AG09309 (cell line): ENCODE measurements at places on chromosomes 3 and 15.

DNA sequence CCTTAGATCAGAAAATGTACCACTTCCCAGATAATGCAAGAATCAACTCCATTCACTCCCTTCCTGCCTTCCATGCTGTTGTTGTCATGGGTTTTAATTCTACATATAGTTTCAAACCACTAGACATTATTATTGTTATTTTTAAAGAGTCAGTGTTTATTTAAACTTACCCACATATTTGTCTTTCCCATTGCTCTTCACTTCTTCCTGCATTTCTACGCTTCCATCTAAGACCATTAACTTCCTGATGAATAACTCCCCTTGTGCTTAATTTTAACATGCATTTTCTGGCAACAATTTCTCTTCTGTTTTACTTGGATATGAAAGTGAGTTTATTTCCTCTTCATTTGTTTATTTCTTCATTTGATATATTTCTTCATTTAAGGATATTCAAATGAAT, 127.1 kb upstream of the FHIT start:
- no peak for DNase-seq

DNA sequence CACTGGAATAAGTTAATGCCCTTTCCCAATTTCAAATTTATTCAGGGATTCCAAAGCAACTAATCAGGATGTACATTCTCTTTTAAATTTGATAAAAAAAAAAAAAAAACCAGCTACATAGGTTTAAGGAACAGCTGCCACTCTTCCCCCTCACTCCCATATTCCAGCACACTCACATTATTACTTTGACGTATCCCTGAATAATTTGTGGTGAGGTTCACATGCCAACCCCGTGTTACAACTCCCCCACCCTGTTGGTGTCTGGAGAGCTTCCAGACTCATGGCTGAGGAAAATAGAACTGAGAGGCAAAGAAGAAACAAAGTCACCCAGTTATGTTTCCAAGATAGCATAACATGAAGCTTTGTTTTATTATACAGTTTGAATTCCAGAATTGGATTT, 300.5 kb upstream of the MME start:
- DNase-seq = peak; percentile 48

- no peak for DNase-seq
These were observed 2.3 kb upstream of the MED12L start for GRCh38 chr3:151082880-151083838.

- no peak for DNase-seq
These were observed 116.9 kb downstream of the GADL1 start for GRCh38 chr3:30777426-30778113.

DNA sequence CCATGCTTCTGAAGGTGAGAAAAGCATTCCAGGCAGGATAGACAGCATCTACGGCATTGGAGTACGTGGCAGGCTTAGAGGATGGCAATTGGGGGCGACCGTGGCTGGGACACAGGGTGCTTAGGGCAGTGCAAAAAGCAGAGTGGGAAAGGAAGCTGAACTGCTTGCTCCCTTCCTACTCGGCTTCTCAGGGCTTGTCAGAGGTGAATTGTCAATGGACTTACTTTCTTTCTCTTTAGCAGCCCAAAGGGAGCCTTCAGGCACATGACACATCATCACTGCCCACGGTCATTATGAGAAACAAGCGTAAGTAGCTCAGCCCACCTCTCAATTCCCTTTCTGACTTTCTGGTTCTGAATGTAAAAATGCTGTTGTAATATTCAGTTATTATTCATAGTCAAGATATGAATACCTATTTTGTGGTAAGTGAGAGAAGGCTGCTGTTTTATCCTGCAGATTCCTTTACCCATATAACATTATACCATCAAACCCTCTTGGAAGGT, 84.3 kb downstream of the KLHL25 start:
- no peak for DNase-seq

- no peak for DNase-seq
These were observed 33.2 kb downstream of the BMF start for GRCh38 chr15:40075298-40076044.

DNA sequence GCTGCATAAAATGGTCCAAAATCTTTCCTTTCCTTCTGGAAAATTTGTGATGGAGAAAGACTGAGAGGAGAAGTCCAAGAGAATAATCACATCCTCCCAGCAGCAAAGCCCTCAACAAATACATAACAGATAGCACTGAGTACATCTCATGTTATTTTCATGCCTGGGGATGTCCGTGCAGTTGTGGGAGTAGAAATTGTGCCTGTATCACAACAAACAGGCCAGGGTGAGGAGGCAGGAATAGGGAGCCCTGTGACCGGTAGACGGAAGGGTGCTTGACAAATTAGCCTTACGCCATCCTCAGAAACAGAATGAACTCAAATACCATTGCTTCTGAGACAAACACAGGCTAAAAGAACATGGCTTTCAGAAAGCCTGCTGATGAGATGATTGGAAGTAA, 333.2 kb upstream of the UMPS start:
- no peak for DNase-seq

DNA sequence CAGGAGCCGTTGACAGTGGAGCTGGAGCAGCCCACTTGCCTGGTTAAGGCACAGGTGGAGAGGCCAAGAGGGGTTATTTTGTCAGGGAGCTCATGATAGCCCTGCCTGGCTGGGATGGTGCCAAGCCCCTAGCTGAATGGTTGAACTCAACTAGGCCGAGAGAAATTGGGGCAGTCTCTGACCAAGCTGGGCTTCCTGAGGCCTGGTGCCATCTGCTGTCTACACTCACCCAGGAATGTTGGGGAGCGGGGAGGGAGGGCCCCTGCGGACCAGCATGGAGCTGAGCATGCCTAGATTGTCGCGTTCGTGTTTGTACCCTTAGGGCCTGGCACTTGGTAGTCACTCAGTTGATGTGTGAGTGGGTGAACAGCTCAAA, 1.2 kb downstream of the BRPF1 start:
- no peak for DNase-seq

DNA sequence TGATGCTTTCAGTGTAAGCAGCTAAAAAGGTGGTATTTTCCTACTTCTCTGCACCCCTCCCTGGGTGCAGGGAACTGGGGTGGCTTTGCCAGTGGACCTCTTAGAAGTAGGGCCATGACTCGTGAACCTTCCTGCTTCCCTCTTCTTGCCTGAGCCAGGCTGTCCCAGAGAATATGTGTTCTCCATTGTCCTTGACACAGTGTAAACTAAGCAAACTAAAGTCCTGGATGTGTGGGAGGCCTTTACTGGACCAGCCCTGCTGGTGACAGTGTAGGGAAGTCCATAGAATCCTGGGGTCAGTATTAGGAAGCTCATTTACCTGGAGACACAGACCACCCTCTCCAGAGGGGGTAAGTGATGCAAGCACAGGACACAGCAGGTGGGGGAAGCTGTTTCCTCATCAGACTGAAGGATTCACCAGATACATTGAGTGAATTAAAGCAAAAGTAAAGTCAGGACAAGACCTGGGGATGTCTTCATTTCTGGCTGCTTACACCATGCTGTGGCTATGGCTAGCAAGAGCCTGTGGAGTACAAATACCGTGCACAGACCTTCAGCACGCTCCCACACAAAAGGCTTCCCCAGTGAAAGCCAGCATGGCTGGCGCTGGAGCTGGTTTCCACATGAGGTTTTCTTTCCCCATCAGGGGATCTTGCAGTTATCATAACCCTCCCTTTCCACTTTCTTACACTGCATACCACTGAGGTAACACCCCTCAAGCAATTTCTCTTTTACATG, 64.8 kb upstream of the LPP start:
- no peak for DNase-seq

- DNase-seq = no peak
These were observed 96.1 kb downstream of the RSRC1 start for GRCh38 chr3:158205994-158206393.

DNA sequence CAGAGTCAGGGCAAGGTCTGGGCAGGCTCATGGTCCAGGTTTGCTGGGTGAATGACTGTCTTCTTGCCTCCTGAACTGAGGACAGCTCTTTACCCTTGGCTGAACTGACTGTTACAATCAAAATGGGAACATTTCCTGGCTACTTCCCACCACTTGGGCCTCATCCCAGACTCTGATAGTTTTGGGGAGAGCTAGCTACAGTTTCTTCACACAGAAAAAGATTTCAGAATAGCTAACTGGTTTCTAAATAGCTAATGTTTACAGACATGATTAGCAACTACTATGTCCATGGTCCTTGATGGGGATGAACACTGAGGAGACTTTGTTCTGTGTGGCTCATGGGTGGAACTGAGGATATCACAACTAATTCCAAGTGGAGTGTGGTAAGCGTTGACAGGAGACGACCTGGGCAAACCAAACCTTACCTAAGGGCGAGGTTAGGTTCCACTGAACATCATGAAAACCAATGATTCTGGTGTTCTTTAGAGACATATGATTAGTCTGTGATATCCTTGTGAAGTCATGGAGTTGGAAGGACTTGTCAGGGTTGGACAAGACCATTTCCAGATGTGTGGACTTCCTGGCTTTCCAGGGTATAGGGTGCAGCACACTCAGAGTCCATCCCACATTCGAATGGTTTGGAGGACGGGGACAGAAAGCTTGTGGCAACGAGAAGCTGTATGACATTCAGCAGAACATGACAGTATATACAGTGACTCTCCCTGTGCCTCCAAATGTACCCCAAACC, 7.3 kb downstream of the ALPK3 start:
- no peak for DNase-seq

DNA sequence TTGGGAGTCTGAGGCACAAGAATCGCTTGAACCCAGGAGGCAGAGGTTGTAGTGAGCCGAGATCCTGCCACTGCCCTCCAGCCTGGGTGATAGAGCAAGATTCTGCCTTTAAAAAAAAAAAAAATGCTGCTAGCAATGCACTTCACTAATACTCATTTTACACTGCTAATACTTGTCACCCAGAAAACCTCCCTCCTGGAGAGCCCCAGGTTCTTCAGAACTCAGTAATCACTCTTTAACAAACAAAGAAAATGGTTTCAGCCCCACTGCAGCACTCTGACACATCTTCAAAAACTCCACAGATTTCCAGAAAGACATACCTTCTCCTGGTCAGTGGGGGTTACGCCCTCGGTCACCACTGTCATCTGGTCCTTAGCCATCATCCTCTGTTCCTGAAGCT, 366.7 kb downstream of the SHQ1 start:
- DNase-seq = no peak

DNA sequence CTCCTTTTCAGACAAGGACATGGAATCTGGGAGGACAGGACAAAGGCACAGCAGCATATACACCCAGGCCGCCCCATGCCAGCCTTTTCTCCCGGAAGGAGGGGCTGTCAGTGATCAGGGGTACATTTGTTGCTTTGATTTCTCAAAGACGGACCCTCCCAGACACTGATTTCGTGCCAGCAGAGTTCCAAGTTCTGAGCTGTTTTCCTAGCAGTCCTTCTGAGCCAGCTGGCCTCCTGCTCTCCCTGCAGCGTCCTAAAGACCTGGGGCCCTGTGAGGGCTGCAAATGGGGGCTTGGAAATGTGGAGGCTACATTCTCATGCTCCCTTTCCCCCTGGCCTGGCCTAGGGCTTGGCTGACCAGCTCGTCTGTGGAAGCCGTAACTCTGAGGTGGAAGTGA, 22.3 kb downstream of the CTSH start:
- DNase-seq = no peak

GRCh38 chr3:129070086-129070885, 9.7 kb downstream of the GP9 start:
- DNase-seq = no peak

DNA sequence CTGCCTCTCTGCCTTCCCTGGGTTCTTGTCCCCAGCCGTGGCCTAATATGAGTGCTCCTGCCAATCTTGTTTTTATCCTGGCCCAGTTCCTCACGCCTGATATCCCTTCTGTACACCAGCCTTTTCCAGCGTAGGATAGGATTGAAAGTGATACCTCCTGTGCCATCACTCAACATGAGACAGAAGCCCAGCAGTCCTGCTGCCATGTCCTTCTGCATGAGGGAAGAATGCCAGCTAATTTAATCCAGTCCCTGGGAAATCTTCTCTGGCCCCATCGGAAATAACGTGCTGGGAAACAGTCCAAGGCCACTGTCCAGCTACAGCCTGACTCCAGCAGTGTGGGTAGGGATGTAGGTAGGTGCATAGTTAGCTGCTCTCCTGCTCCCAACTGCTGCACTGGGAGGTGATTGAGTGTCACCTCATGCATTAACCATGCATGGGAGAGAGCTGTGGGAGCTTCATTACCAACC, 92.0 kb upstream of the TPM1 start:
- no peak for DNase-seq

- peak; percentile 21 for DNase-seq
These were observed 716 bp downstream of the PTPN23 start for GRCh38 chr3:47381317-47382157.

DNA sequence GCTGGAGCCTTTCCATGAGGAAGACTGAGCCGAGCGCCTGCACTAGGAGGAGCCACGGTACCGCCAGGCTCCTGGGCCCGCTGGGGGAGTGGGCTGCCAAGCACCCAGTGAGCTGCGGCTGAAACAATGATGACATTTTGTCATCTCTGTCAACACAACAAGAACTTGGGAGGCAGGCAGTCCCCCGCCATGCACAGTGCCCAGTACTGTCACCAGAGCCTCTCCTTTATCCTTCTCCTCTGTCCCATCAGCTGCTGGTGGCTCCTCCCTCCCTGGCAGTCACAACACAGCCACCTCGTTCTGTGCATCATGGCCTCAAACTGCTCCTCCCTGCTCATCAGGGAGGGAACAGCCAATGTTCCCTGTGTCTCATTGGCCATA, 34.0 kb upstream of the PCSK6 start:
- DNase-seq = no peak

DNA sequence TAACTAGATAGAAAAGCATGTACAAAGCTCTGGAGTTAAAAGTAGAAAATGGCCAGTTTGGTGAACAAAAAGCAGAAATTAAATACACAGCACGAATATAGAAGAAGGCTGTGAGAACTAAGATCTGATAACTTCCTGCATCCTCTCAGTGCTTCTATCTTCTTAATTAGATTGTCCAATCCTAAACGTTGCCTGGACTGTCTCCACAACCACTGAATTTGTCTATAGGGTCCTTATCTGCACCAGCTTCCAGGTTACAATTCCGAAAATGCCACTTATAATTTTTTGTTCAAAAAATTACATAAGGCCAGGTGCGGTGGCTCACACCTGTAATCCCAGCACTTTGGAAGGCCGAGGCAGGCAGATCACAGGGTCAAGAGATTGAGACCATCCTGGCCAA, 626.3 kb downstream of the TBL1XR1 start:
- DNase-seq = no peak

- DNase-seq = no peak
These were observed 105.8 kb upstream of the ARL6 start for GRCh38 chr3:97658668-97659285.
